Stimulated activated CD8-positive, alpha-beta memory T cell treated with anti-CD3 and anti-CD28 coated beads, Interleukin-4, amount 100 ng/mL, for 1 hour (primary cell): ENCODE measurements at places on chromosomes 11 and 22.

- DNase-seq: no peak
These were observed 14.6 kb upstream of the NRGN start for GRCh38 chr11:124724979-124725718.

- no peak for DNase-seq
These were observed 44.3 kb upstream of the TTC12 start for GRCh38 chr11:113270080-113270479.

DNA sequence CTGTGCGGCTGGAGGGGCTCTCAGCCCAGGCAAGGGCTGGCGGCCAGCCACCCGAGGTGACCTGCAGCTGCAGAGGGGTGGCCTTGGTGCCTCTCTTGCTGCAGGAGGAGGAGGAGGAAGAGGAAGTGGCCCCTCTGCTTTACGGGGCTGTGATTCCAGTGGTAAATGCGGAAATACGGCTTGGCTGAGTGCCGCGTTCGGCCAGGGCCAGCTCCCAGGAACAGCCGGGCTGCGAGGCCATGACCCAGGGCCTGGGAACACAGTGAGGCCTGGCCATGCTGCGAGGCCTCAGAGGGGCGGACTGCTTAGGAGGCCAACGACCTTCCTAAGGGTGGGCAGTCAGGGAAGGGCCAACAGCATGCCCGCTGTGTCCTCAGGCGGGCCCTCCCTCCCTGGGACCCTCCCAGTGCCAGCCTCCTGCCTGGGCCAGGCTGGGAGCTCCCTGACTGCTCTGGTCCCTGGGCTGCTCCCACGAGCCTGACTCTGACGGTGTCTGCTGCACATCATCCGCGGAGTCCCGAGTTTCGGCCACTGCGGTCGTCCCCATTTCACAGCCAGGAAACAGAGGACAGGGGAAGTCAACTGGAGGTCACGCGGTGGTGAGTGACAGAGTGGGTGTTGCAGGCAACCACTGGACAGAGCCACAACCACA, 20.8 kb upstream of the PPARA start:
- DNase-seq: no peak

DNA sequence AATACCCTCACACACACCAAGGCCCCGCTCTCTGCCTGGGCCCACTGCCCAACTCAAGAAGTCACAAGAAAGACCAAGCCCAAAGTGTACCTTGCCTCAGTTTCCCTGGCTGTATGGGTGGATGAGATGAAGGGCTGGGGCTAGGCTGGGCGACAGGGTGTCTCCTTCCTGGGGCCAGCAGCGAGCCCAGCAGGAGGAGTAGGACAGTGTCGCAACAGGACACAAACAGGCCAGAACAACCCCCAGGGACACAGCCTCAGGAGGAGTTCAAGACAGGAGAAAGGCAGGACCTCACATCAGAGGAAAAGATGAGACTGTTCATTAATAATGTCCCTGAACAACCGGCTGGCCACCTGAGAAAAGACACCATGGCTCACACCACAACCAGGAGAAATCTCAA, 13.3 kb downstream of the CSNK1E start:
- DNase-seq: no peak

DNA sequence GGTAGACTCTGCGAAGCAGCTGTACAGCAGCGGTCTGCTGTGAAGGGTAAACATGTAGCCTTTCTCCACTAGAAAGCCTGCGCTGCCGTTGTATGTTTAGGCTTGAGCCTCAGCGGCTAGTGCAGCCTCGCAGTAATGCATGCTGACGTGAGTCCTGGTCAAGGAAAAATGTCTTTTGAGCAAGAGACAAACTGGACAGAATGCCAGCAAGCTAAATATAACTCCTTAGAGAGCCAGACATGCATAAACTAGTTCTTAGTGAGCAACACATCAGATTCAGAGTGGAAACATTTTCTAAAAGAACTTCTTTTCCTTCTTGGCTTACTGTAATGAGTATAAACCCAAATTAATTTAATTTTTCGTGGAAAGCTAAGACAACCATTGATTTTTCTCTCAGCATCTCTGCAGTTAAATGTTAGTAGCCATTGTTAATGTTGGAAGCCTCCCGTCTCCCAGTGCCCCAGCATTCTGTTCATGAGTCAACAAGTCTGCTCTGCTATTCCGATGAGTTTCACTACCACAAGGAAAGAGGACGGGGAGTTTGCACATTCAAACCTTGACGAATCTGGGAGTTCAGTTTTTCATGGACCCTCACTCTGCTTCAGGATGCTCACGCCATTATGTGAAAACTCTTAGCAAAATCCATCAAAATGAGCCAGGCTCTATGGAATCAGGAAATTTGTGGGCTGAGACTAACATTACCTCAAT, 51.4 kb downstream of the JAM3 start:
- DNase-seq: no peak

DNA sequence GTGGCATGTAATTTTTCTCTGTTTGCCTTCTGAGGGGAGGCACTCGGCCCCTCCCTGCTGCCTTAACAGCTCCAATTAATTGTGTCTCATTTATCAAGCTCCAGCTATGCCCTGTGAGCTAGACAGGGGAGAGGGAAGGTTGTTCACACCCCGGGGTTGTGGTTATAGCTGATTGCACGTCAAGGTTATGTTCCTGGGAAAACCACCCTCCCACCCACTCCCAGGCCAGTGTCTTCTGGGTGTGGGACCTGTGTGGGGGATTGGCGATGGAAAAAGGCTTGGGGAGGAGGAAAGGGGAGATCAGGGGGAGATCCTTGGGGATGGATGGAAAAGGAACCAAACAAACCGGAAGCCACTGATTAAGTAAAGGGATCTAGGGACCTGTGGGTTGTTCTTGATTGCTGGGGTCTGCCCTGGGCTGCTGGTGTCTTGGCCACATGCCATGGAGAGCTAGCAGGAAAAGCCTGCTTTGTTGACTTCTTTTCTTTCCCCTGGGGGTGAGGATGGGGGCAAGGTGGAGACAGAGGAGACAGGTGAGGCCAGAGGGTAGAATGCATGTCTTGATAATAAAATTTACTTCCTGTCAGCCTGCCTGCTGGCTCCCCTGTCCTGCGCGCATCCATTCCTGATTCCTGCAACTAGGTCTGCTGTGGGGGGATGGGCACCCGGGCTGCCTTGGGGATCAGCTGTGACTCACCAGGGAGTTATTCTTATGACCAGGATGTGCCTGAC, 13.5 kb upstream of the SORL1-AS1 start:
- DNase-seq: no peak
